GF-D8 (cell line): ENCODE measurements at places on chromosomes 1 and 21.

DNA sequence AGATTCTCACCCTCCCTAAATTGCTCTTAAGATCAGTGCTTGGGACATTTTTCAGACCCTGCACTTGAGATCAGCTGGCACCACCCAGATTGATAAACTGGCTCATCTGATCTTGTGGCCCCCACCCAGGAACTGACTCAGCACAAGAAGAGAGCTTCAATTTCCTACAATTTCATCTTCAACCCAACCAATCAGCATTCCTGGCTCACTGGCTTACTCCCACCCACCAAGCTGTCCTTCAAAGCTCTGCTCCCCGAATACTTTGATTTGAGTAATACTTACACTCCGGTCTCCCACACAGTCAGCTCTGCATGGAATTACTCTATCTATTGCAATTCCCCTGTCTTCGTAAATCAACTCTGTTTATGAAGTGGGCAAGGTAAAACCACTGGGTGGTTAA, 461.9 kb upstream of the RGS18 start:
- DNase-seq = no peak

GRCh38 chr21:27220416-27220815, 253.5 kb upstream of the ADAMTS5 start:
- DNase-seq = no peak

DNA sequence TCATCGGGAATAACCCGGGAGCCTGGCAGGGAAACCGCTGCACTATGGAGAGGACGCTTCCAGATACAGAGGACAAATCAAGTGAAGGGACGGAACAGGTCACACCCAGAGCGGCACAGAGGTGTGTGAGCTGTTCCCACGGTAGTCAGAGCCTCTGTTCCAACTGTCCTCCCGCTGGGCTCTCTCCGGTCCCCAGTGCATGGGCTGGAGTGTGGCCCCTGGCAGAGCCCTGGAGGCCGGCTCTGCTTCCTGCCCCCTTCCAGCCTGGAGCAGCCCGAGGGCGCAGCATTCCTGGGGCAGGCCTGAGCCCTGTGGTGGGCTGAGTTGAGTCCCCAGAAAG, 11.9 kb upstream of the ZBTB21 start:
- no peak for DNase-seq

DNA sequence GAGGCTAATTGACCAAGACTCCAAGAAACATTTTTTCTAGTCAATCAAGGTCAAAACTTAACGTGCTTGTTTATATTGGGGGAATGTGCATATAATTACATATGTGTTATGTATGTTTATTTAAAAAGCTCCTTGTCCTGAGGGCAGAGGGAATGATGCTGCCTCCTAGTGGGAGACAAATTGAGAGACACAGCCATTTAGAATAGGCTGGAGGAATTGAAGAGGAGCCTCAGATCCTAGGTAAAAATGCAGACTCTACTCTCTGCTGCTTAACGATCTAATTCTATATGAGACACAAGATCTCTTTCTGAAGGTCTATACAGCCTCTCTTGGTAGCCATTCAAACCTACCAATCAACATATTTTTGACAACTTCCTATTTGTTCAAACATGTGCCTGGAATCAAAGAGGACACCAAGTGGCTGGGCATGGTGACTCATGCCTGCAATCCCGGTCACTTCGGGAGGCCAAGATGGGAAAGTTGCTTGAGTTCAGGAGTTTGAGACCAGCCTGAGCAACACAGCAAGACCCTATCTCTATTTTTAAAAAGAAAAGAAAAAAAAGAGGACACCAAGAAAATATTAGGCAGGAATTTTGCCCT, 136.6 kb upstream of the ZNF648 start:
- no peak for DNase-seq

GRCh38 chr1:3886106-3886670, 13.9 kb downstream of the C1orf174 start:
- no peak for DNase-seq

- no peak for DNase-seq
Measured at GRCh38 chr1:56395776-56396175, 183.6 kb downstream of the PLPP3 start.

- no peak for DNase-seq
Measured at GRCh38 chr1:201450721-201451291, 18.2 kb downstream of the PHLDA3 start.

DNA sequence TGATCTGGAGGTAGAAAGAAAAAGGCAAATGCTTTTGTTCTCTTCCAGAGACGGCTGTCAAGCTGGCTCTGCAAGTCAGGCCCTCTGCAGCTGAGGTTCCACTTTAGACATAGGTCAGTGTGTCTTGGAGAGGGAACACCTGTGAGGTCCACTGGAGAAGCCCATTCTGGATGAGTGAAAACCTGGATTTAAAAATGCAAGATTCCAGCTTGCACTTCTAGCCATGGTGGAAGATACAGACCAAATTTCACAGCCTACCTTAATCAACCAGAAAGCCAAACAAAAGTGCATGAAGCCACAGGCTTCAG, 35.0 kb downstream of the AGPAT3 start:
- DNase-seq = no peak

DNA sequence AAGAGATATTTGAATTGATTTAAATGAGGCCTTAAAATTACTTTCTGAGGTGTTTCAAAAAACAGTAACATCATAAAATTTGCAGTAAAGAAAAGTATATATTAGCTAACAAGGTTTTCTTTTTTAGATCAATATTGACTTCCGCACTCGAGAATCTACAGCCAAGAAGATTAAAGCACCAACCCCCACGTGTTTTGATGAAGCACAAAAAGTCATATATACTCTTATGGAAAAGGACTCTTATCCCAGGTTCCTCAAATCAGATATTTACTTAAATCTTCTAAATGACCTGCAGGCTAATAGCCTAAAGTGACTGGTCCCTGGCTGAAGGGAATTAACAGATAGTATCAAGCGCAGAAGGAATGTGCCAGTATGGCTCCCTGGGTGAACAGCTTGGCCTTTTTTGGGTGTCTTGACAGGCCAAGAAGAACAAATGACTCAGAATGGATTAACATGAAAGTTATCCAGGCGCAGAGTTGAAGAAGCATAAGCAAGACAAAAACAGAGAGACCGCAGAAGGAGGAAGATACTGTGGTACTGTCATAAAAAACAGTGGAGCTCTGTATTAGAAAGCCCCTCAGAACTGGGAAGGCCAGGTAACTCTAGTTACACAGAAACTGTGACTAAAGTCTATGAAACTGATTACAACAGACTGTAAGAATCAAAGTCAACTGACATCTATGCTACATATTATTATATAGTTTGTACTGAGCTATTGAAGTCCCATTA, 3.6 kb downstream of the RGS1 start:
- no peak for DNase-seq

- DNase-seq = no peak
Measured at GRCh38 chr1:183070923-183071618, 47.9 kb downstream of the LAMC1 start.

DNA sequence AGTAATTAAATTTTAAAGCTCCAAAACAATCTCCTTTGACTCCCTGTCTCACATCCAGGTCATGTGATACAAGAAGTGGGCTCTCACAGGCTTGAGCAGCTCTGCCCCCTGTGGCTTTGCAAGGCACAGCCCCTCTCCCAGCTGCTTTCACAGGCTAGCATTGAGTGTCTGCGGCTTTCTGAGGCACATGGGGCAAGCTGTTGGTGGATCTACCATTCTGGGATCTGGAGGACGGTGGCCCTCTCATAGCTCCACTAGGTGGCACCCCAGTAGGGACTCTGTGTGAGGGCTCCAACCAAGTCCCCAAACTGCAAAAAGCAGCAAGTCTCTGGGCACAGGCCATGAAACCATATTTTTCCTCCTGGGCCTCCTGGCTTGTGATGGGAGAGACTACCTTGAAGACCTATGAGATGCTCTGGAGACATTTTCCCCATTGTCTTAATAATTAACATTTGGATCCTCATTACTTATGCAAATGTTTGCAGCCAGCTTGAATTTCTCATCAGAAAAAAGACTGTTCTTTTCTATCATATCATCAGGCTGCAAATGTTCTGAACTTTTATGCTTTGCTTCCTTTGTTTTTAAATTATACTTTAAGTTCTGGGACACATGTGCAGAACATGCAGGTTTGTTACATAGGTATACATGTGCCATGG, 554.1 kb upstream of the OLFM3 start:
- no peak for DNase-seq

GRCh38 chr1:25799935-25800702, at the start of gene SELENON:
Gene SELENON (plus strand): TSS chr1:25800193. CDS start chr1:25800231, 38 bp downstream.
- peak; percentile 29 for DNase-seq

DNA sequence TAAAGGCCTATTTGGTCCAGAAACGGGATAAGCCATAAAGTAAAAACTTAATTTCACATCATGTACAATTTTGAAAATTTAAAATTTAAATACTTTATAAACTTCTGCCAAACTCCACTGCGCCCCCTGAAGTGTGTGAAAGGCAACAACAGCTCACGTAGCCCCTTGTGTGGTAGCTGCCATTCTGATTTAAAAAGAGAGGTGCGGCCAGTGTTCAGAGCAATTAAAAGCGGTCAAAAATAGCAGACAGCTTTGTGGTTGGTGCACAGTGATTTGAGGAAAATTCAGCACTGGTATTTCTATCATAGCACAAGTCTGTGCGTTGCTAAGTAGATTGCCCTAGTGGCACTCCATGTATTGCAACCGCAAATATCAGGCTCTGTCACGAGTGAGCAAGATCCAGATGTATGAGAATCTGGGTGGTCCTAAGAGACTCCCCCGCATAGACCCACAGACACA, 122.5 kb downstream of the ATG4C start:
- DNase-seq = no peak

DNA sequence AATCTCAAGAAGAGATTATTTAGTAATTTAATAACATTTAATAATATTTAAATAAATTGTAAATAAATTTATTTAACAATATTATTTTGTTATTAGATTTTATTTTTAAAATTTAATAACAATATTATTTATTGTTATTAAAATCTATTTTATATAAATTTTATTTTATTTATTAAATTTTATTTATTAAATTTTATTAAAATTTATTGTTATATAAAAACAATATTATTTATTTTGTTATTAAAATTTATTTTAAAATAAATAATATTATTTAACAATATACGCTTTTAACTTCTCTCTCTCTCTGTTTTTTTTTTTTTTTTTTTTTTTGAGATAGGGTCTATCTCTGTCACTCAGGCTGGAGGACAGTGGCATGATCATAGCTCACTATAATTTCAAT, 347.1 kb upstream of the LRRC7 start:
- no peak for DNase-seq

- DNase-seq = no peak
Measured at GRCh38 chr1:215971793-215972441, 404.8 kb downstream of the KCTD3 start.

DNA sequence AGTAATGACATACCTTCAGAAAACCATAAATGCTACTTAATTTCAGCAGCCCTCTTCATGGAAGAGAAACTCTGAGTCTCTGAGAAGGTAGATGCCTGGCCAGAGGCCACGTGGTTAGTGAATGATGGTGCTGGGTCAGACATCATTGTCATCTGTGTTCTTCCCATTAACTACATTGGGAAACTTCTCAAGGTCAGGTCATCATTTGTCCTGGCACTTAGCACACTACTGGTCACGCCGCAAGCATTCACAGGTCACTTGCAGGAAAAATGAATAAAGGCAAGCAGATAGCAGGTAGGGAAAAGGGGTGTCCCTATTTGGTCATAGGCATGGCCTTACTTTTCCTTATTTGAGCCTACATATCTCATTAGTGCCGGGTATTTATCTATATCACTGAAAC, 220.1 kb upstream of the PROX1 start:
- no peak for DNase-seq

- no peak for DNase-seq
Measured at GRCh38 chr1:5448486-5448885, 543.7 kb downstream of the NPHP4 start.

DNA sequence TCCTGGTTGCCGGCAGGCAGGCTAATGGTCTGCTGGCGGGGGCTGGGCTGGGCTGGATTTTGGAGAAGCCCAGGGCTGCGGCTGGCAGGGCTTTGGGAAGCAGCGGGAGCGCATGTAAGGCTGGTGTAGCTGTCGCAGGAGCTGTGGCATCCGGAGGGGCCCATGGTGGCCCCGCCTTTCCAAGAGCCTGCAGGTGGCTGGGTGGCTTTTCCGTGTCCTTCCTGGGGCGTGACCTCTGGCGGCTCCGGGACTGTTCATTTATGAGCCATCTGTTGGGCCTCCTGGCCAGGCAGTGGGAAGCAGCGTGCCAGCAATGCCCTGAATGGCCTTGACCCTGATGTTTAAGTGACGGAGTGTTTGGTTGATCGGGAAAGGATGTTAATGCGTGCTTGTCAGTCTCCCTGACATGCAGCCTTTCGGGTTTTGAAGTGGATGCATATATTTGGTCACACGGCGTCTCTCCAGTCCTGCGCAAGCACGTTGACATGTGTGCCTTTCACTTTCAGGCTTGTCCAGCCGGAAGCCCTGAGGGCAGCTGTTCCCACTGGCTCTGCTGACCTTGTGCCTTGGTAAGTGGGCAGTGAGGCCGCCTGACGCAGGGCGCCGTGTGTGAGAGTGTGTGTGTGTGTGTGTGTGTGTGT, 38.5 kb downstream of the AGPAT3 start:
- DNase-seq = no peak

DNA sequence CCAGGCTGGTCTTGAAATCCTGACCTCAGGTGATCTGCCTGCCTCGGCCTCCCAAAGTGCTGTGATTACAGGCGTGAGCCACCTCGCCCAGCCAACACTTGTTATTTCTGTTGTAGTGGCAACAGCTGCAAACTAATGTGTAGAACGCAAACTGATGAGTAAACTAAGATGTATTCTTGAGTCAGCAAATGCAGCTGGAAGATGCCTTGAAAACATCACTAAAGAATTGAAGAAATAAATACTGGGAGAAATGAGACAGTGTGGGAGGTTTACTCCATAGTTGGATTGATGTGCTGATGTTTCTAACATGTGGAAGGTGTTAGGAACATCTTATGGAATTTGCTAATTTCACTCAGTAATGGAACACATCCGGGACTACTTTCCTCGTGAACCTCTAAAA, 61.3 kb upstream of the KCNE2 start:
- DNase-seq = no peak

- peak; percentile 28 for DNase-seq
Measured at GRCh38 chr1:221157026-221157761, 278.0 kb downstream of the HLX start.

- DNase-seq = no peak
Measured at GRCh38 chr1:27057801-27058625, 45.4 kb upstream of the TENT5B start.

DNA sequence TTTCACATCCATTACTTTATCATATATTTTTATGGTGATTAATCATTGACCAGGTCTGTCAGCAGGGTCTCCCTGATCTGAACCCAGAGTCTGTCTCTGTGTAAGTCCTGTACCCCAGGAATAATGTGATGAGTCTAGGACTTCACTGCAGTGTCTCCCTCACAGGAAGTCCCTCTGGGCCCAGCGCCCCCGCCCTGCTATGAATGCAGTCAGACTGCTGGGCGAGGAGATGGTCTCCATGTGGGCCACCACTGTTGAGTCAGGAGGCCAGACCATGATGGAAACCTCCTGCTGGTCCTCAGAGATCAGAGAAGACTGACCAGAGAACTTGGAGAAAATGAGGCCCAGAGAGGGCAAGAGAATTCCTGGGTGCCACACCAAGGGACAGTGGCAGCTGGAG, 9.5 kb downstream of the TMEM222 start:
- no peak for DNase-seq

- no peak for DNase-seq
Measured at GRCh38 chr21:46159841-46160656, 4.7 kb upstream of the FTCD start.
